ENCODE measurements at places on chromosomes 13 and 19.

DNA sequence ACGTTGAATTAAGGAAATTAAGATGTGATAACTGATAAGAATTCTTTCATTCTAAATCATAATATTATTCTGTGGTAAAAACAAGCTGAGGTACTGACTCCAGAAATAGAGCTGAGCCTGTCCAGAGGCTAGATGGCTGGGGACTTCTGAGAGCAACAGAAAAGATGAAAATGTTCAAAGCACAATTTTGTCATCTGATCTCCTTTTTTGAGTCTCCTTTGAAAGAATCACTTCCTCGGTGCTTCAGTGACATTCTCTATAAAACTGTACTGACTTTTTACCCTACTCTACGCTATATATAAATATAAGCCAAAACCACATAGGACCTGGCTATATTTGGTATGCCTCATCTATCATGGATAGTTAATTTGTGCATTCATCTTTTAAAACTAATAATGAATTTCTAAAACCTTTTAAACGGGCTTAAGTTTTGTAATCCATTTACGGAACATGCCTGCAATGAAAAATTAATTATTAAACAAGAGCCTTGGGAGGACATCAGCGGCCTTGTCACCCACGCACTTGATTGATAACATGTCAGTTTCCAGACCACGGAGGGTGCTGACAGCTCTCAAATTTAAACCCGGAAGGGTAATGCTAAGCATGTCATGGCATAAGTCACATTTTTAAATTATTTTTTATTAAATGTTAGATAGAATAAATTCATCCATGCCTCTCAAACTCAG lies 235.5 kb downstream of the PCDH9 start:
- no peak for DNase-seq

- no peak for DNase-seq
Measured at GRCh38 chr13:32530841-32531253, 7.7 kb downstream of the N4BP2L2 start.

DNA sequence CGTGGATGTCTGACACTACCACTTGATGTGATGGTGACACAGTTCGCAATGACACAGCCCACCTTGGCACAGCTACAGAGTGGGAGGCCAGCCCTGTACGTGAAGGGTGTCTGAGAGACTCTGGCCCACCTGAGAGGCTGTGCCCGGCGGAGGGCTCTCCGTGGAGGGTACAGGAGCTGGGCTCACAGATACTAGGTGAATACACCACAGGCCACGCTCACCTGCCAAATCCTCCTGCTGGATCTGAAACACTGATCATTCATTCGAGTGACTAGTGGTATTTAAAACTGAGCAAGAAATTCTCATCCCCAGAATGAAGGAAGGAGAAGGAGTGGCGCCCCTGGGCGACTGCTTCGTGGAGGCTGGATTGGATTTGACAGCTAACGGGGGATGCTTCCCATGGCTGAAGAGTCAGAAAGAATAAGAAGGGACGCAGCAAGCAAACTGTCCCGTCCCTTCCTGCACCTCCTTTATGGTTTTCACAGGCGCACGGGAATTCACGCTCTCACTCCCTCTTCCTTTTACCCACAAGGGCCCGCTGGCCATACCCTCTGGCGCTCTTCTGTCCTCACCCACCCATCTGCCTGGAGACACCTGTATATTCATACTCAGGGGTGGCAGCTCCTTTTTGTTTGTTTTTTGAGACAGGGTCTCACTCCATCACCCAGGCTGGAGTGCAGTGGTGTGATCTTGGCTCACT lies 25.0 kb downstream of the CEBPG start:
- DNase-seq = no peak

- DNase-seq = no peak
Measured at GRCh38 chr19:51772977-51773376, 12.0 kb downstream of the FPR2 start.

GRCh38 chr13:53137779-53138178 lies 109.2 kb downstream of the OLFM4 start:
- no peak for DNase-seq

- DNase-seq = no peak
Measured at GRCh38 chr19:50175924-50176323, 12.8 kb upstream of the IZUMO2 start.
